Daoy (cell line): ENCODE measurements at places on chromosomes 3 and 15. TPM values are rescaled to one million over a fixed set of nuclear protein-coding genes. Genes with fewer than 3 reads are reported as not detected.
A peak's percentile ranks its signal among the peaks of the same experiment; 100 is the strongest.

The ZIC4 gene
- 0.17 TPM in 1 of 2 replicates, not detected in the other for total RNA-seq

- peak; percentile 89 for DNase-seq
Measured at GRCh38 chr15:98800437-98801233, 152.3 kb downstream of the IGF1R start.

The RHOV gene
- total RNA-seq = 0.15 and 0.23 TPM in 2 replicates

DNA sequence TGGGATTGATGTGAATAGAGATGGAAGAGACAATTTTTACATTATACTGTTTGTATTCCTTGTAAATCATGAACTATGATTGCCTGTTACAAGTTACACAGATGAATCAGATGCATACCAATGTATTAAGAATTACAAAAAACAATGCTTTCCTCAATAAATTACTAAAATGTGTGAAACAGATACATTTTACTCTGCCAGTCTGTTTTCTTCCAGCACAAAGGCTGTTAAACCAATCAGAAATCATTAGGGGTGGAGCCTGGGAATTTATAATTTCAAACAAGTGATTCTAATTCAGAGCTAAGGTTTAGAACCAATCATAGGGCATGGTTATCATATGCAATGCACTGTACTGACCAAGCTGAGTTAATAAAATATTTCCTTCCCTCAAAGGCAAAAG is 21.8 kb upstream of the ANKRD28 start:
- DNase-seq = no peak

The LRTM1 gene
- total RNA-seq = not detected in 2 replicates

The NR2F2 gene
- 12.4 and 14.1 TPM in 2 replicates for total RNA-seq

GRCh38 chr3:47370887-47371697 is 9.7 kb upstream of the PTPN23 start:
- peak; percentile 12 for DNase-seq

- DNase-seq = no peak
Measured at GRCh38 chr3:105899516-105899915, 30.7 kb upstream of the CBLB start.

DNA sequence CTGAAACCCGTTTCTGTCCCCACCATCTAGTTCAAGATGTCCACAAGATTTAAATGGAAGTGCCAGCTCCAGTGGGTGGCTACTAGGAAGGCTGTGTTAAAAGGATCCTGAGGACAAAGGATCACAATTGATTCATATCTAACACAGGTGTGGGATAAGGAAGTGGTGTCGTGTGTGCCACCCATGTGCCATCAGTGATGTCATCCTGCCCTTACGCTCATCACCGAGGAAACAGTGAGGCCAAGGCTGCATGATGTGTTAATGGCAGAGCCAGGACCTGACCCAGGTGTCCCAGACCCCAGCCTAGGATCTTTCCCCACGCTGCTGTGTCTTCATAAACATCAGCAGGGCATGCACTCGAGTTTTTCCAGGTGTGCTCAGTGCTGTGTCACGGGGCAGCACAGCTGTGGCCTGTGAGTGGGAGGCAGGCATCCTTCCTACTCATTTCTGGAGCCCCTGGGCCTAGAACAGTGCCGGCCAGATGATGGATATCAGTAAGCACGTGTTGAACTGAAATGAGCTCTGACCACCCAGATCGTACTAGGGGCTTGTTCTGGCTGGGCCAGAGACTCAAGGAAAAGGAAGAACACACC is 10.6 kb upstream of the TGM5 start:
- DNase-seq = no peak

DNA sequence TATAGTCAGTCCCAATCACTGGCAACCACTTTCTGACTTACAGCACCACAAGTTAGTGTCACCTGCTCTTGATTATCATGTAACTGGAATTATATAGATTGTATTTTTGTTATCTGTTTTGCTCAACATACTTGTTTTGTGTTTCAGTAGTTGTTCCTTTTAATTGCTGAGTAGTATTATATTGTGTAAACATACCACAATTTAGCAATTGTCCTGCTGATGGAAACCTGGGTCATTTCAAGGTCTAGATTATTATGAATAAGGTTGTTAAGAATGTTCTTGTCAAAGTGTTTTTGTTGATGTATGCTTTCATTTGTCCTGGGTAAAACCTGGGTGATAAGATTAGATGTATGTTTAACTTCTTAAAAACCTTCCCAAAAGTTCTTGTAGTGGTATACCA is 82.1 kb upstream of the MELTF start:
- DNase-seq = no peak

GRCh38 chr3:114660124-114660523 is 366.3 kb downstream of the TIGIT start:
- DNase-seq = no peak

The CNTN3 gene
- 0.09 and 0.34 TPM in 2 replicates for total RNA-seq

- DNase-seq = peak; percentile 66
Measured at GRCh38 chr3:177358977-177359592, 161.8 kb upstream of the TBL1XR1 start.

DNA sequence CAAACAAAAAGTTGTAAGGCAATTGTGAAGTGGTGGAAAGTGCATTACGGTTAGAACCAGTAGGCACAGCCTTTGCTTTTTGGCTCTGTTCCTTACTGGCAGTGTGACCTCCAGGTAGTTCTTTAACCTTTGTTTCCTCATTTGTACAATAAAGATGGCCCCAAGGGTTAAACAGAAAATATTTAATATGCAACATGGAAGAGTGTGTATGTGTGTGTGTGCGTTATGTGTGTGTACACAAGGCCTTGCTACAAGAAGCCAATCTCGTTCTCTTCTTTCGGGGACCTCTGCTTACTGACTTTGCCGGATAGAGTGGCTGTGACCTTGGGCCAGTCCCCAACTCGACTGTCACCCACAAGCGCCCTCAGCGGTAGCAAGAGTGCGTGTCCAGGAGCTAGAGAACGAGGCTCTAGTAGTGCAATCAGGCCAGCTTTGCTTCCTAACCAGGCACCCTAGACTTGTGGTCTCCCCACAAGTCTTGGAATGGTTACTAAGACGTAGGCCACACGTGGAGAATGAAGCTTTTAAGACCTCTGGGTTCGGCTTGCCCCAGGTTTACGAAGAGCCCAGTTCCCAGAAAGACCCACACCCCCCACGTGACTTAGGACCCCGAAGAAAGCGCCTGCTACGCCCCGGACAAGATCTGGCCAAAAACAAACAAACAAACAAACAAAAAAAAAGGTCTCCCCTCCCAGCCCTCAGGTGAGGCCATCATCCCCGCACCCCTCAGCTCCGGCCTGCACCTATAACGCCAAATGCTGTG is 593 bp downstream of the CIAO2A start:
- DNase-seq = peak; percentile 38

DNA sequence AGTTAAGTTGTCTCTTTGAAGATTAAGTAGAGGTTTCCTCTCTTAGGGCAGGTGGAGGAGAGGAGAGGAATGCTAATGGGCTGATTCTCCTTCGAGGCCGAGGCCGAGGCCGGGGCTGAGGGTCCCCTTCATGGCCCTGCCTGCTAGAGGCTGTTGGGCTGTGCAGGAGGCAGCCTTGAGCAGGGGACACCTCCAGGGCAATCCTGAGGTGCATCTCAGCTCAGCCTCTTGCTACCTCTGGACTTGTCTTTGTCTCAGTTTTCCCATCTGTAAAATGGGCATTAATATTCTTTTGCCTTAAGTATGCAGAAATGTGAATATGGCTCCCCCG is 97.7 kb upstream of the PRR20G start:
- no peak for DNase-seq

GRCh38 chr3:22894865-22895264 is 308.3 kb upstream of the UBE2E2 start:
- no peak for DNase-seq
